ENCODE measurements at places on chromosomes 2 and 18.

DNA sequence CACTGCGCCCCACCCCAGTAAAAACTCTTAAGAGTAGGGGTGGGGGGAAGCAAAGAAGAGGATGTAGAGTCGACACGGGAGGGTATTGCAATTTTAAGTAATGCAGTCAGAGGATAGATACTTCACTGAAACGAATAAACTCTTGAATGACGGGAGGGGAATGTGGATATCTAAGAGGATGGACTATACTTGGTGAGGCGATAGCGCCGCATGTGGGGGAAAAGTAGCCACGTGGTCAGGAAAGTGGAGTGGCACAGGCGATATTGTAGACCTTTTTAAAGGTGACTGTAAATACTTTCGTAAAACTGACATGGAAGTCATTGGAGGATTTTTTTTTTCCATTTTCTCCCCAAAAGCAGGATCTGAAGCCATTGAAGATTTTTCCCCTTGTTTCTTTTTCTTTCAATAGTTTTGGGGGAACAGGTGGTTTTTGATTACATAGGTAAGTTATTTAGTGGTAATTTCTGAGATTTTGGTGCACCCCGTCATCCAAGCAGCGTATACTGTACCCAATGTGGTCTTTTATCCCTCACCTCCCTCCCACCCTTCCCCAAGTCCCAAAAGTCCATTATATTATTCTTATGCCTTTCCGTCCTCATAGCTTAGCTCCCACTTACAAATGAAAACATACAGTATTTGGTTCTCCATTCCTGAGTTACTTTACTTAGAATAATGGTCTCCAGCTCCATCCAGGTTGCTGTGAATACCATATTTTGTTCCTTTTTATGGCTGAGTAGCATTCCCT is 13.8 kb downstream of the CLK1 start:
- DNase-seq, result no peak

GRCh38 chr2:67877301-67877700 is 185.5 kb downstream of the C1D start:
- DNase-seq, result no peak

DNA sequence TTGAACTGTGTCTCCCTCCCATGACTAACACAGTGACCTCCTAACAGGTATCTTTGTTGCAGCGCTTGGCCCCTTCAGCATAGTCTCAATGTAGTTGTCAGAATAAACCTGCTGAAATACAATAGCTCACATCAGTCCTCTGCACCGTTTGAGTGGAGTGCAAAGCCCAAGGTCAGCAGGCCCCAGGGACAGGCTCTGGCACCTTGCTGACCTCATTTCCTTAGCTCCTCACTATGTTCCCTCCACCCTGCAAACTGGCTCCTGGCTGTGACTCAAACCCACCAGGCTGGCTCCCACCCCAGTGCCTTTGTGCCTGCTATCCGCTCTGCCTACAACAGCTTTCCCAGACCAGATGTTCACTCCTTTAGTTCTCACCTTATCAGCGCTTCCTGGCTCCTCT is 146.7 kb downstream of the LRATD1 start:
- DNase-seq, result no peak

GRCh38 chr2:137467246-137467862 is 496.9 kb upstream of the HNMT start:
- no peak for DNase-seq

DNA sequence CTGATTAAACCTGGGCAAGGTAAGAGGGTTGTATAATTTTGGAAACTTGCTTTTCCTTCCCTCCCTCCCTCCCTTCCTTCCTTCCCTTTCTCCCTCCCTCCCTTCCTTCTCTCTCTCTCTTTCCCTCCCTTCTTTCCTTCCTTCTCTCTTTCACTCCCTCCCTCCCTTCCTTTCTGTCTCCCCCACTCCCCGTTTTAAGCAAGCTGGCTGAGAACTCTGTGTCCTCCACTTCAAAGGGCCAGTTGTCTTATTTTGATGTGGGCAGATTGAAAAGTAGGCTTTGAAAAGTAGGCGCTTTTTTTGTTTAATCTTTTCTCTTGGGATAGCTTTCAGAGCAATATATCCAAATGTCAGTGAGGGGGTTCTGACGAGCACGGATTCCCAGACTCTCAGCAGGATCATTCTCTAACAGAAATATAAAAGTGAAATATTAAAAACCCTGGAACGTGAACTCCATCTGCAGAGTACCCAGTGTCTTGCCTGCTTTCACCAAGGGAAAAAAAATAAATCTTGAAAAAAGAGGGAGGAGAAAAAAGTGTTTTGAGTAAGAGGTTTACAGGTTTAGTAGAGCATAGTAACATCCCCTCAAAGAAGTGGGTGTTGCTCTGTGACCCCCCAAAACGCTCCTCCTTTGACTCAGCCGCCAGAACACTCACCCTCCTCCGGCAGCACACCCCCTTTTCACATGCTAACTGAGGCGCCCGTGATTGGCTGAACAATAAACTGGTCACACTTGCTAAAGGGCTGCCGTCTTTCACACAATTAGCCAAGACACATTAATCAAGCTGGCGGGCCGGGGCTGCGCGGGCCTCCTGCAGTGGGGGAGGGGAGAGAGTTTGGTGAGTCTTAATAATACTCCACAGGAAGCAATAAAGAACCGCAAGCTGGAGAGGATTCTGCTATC is 52.2 kb downstream of the CDK15 start:
- no peak for DNase-seq
